ENCODE measurements at places on chromosomes 6 and 20. TPM values are rescaled to one million over a fixed set of nuclear protein-coding genes. Genes with fewer than 3 reads are reported as not detected.

DNA sequence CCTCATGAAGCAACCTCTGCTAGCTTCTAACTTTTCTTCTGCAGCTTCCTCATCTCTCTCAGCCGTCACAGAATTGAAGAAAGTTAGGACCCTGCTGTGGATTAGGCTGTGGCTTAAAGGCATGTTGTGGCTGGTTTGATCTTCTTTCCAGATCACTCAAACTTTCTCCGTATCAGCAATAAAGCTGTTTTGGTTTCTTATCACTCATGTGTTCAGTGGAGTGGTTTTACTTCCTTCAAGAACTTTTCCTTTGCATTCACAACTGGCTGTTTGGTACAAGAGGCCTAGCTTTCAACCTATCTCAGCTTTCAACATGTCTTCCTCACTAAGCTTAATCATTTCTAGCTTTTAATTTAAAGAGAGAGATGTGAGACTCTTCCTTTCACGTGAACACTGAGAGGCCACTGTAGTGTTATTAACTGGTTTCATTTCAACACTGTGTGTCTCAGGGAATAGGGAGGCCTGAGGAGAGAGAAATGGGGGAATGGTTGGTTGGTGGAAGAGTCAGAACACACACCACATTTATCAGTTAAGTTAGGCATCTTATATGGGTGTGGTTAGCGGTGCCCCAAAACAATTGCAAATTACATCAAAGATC lies 17.2 kb downstream of the ZSCAN23 start:
- no peak for DNase-seq

GRCh38 chr6:24908650-24909035 lies 27.1 kb downstream of the RIPOR2 start:
- DNase-seq: no peak

Gene ADAM33
- 4.1 TPM for polyA plus RNA-seq

- no peak for DNase-seq
Observed at GRCh38 chr6:38039502-38039901, 220.0 kb downstream of the ZFAND3 start.

DNA sequence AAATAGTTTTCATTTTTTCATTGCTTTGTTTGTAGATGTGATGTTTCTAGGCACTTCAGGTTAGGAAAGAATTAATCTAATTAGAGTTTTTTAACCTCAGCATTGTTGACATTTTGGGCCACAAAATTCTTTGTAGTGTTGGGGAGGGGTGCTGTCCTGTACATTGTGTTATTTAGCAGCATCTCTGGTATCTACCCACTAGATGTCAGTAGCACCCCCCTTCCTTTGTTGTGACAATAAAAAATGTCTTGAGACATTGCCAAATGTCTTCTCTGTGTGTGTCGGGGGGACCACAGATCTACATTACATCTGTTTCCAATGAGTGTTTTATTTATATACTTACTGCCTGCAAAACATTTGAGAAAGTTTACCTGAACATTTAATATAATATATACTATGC lies 45.6 kb downstream of the EYA4 start:
- DNase-seq: no peak

- peak; percentile 84 for DNase-seq
Observed at GRCh38 chr6:26383624-26384417, 913 bp downstream of the BTN2A2 start.

GRCh38 chr20:34515484-34516246 lies 557 bp upstream of the DYNLRB1 start:
- DNase-seq: peak; percentile 81

GRCh38 chr6:81253821-81254220 lies 498.7 kb downstream of the TENT5A start:
- DNase-seq: no peak

Gene IYD
- polyA plus RNA-seq: 6.0 TPM

- no peak for DNase-seq
Observed at GRCh38 chr6:21533678-21534077, 59.9 kb upstream of the SOX4 start.

Gene ULBP3
- 0.71 TPM for polyA plus RNA-seq

GRCh38 chr6:168180548-168181011 lies 101.6 kb upstream of the FRMD1 start:
- DNase-seq: peak; percentile 41

Gene PRR18
- polyA plus RNA-seq: not detected

DNA sequence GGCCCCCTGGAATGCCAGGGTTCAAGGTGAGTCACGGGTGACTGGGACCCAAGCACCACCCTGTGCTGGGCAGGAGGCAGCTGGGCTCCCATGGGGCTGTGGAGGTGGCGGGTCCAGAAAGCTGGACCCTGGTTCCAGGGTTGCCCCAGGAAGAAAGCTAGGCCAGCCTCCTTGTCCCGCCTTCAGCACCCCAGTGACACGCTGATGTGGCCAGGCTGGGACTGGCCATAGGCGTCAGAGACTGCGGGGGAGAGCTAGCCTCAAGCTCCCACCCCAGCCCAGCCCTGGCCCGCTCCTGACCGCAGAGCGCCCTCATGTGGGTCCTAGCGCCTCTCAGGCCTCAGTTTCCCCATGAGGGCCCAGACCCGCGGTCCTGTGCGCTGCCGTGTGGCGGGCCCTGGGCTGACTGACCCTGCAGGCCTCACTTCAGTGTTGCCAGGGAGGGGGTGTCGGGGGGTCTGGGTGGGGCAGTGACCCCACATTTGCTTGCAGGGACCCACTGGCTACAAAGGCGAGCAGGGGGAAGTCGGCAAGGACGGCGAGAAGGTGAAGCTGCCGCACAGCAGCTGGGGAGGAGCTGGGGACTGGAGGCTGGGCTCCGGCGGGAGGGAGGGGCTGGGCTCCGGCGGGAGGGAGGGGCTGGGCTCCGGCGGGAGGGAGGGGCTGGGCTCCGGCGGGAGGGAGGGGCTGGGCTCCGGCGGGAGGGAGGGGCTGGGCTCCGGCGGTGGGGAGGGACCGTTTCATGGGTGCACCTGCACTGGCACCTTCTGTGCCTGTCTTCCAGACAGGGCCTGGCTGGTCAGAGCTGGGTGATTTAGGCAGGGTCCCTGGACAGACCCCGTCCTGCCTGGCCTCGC lies 7.9 kb downstream of the COL9A3 start:
- peak; percentile 88 for DNase-seq

DNA sequence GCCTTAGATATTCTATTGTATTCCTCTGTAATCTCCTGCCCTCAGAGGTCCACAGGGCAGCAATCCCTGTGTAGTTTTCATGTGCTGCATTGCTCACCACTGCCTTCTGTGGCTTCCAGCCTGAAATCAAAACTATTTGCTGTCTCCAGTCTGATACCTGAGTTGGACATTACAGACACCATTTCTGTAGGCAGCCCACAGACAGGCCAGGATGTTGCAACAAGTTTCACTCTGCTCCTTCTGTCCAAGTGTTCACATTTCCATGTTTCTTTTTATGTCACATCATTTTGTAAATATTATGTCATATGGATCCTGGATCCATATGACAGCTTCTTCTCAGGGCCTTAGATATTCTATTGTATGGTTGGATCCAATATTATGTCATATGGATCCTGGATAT lies 21.7 kb downstream of the ECI2 start:
- no peak for DNase-seq

DNA sequence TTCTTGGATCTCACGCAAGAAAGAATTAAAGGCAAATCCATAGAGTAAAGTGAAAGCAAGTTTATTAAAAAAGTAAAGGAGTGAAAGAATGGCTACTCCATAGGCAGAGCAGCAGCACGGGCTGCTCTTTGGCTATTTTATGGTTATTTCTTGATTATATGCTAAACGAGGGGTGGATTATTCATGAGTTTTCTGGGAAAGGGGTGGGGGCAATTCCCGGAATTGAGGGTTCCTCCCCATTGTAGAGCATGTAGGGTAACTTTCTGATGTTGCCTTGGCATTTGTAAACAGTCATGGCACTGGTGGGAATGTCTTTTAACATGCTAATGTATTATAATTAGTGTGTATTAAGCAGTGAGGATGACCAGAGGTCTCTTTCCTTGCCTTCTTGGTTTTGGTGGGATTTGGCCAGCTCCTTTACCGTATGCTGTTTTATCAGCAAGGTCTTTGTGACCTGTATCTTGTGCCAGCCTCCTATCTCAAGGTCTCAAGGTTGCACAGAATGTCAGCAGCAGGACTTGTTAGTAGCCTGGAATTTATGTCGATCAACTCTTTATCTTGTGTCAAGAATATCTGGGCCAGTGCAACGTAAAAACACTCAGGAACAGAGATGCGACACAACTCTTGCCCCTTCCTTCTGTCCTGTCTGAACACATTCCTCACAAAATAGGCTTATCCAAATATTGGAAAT lies 931.4 kb downstream of the QKI start:
- no peak for DNase-seq

Gene LY6G6F
- not detected for polyA plus RNA-seq

Gene RAET1L
- polyA plus RNA-seq: not detected

- DNase-seq: no peak
Observed at GRCh38 chr6:168060521-168060931, 18.5 kb downstream of the FRMD1 start.

- DNase-seq: no peak
Observed at GRCh38 chr6:37537548-37537947, 37.9 kb upstream of the CCDC167 start.

GRCh38 chr20:18304618-18305017 lies 16.3 kb downstream of the ZNF133 start:
- DNase-seq: no peak

- DNase-seq: no peak
Observed at GRCh38 chr6:11143394-11144371, 32.2 kb upstream of the ERVFRD-1 start.

Gene FAM83B
- polyA plus RNA-seq: 0.77 TPM

DNA sequence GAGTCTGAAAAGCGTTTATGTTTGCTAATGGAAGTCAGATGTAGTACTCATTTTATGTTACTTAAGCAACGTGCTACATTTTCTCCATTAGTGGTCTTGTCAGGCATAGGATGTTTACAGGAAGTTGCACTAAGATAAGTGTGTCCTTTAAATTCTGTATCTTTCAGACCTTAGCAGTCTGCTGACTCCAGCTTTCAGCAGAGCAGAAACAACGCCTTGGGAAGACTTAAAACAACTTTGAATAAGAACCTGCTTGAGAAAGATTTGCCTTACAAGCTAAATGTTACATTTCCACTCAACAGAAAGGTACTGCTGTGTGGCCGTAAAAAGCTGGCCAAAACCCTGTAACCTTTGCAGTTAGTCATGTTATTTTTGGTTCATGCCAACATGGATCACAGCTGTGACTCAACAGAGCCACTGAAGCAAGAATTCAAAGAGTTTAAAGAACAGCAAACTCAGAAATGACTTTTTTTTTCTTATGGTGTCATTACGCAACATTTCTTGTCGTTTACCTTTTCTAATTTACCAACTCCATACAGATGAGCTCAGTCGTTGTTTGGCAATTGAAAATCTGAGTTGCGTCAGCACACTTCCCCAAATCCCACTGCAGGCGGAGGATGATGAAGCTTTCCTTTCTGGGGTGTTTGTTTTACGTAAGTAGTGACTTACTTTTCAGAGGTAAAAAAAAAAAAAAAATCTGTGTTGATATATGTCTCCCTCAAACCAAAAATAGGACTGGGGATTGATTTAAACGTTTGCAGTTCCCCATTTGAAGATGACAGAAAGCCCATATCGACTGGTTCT lies 27.9 kb upstream of the BMP6 start:
- no peak for DNase-seq

Gene MAS1
- polyA plus RNA-seq: not detected

- DNase-seq: peak; percentile 62
Observed at GRCh38 chr20:38109591-38110524, 55.2 kb downstream of the TGM2 start.

- DNase-seq: no peak
Observed at GRCh38 chr6:15970517-15970916, 158.4 kb upstream of the MYLIP start.

Gene SLC13A3
- polyA plus RNA-seq: 241 TPM

DNA sequence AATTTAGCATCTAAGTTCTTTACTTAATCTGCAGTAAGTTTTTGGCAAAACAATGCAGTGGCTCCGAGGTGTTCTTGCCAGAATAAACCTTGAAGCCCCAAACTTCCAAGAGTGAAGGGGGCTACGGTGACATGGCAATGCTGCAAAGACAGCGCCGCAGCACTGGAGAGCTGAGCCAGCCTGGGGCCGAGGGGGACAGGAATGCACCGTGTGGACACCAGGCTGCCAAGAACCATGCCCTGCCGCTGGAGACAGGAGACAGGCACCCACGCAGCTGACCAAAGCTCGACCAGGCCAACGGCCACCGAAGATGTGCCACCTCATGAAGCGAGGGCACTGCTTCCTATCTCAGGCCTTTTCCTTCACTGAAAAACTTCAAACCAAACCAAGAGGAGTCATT lies 133.4 kb downstream of the PRND start:
- no peak for DNase-seq

Gene TGM2
- polyA plus RNA-seq: 44.6 TPM

GRCh38 chr6:4480788-4481735 lies 295.1 kb upstream of the CDYL start:
- no peak for DNase-seq

Gene AKAP12
- polyA plus RNA-seq: 10.2 TPM

Gene MTCH1
- polyA plus RNA-seq: 202 TPM

Gene PYGB
- polyA plus RNA-seq: 50.9 TPM

GRCh38 chr20:57760698-57761412 lies 51.0 kb upstream of the PMEPA1 start:
- no peak for DNase-seq

DNA sequence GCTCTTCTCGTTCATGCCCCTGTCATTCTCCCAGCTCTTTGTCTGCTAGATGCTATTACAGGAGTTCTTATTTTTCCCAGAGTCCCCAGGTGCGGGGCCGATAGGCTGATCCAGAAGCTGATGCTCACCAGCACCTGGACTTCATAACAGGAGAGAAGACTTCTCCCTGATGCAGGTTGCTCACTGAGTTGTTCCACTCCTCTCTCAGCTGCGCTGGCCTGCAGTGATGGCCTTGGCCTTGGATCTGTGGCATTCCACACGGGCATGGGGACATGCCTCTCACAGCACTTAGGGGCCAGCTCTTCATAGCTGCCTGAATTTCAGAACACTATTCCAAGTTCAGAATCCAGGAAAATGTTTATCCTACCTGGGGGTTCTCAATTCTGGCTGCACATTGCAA lies 7.1 kb upstream of the TXNDC5 start:
- no peak for DNase-seq

Gene ANKRD60
- polyA plus RNA-seq: not detected

DNA sequence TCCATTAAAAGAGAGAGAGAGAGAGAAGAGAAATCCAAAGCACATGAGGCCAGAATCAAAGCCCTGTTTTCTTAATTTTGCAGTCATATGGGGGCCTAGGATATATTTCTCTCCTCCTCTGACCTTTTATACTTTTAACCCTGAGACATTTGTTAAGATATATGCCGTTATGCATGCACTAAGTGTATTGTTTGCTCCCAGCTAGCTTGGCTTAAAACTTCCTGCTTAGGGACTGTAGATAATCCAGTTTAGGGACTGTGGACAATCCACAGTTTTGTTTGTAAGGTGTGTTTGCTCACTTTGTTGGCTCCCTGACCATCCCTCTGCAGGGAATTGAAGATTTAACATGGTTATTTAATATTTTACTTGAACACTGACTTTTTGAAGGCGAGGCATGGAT lies 166.3 kb upstream of the TSHZ2 start:
- DNase-seq: no peak

GRCh38 chr6:9623985-9624384 lies 790.9 kb downstream of the TFAP2A start:
- no peak for DNase-seq

All from kidney (tissue), 22 donors.